ENCODE measurements at places on chromosomes 7 and 10.

DNA sequence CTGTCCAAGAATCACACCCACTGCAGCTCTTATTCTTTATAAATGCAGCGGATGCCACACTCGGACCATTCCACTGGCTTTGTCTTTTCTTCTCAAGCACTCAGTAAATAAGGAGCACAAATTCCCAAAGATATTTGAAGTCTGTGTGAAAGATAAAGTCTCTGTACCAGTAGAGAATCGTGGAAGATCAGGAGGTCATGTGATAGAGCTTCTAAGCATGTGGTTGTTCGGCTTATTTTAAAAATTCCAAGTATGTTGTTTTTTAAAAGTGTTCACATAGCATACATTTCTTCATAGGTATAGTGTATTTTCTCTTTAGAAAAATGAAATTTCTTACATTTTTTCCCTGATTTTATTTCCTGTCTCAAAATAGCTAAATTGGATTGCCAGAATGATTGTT lies 75.8 kb downstream of the NOC3L start:
- DNase-seq = no peak

DNA sequence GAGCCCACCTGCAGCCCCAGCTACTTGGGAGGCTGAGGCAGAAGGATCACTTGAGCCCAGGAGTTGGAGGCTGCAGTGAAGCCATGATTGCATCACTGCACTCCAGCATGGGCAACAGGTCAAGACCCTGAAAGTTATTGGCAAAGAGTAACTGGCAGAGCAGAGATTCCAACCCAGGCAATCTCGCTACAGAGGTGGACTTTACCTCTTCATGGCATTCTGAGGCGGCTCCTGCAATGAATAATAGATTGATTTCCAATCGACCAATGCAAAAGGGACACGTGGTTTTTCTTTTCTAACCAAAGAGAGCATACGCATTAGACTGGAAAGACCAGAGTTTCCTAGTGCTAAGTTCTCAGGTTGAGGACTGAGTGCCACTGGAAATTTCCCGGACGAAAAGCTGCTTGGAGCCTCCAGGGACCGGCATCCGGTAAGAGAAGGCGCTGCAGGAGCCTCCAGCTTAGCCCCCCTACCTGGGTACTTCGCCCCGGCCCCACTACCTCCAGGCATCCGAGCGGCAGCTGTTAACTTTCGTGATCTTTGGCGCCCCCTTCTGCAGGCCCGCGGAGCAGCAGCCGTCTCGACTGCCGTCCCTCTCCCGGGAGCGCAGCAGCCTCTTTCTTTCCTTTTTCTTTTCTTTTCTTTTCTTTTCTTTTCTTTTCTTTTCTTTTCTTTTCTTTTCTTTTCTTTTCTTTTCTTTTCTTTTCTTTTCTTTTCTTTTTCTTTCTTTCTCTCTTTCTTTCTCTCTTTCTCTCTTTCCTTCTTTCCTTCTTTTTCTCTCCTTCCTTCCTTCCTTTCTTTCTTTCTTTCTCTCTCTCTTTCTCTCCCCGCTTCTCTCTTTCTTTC lies 4.1 kb downstream of the MBLAC1 start:
- DNase-seq = peak; percentile 75

DNA sequence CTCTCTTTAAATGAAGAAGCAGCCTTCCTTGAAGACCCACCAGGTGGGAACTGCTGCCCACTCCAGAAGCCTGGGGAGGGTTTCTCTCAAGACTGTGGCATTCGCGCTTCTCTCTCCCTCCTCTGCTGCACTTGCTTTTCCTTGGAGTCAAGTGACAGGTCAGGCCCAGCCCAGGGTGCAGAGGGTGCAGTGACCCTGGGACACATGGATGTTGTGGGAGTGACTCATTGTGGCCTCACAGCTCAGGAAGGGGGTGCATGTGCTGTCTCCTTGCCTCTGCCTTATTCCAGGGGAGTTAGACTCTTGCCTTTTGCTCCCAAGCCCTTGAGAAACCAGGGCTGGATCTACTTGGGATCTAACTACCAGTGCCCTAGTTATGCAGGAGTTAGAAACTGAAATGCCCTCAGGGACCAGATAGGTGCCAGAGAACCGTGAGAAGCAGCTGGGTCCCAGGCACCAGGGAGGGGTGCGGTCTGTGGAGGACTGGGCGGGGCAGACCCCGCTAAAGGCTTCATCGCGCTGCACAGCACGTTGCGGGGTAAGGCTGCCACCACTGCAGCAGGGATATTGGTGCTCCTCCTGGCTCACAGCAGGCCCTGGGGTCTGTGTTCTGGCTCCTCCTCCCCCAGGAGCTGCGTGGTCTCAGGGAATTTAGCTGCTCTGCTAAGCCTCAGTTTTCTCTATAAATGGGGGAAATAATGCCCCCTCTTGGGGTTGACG lies 11.4 kb downstream of the FAM241B start:
- no peak for DNase-seq

DNA sequence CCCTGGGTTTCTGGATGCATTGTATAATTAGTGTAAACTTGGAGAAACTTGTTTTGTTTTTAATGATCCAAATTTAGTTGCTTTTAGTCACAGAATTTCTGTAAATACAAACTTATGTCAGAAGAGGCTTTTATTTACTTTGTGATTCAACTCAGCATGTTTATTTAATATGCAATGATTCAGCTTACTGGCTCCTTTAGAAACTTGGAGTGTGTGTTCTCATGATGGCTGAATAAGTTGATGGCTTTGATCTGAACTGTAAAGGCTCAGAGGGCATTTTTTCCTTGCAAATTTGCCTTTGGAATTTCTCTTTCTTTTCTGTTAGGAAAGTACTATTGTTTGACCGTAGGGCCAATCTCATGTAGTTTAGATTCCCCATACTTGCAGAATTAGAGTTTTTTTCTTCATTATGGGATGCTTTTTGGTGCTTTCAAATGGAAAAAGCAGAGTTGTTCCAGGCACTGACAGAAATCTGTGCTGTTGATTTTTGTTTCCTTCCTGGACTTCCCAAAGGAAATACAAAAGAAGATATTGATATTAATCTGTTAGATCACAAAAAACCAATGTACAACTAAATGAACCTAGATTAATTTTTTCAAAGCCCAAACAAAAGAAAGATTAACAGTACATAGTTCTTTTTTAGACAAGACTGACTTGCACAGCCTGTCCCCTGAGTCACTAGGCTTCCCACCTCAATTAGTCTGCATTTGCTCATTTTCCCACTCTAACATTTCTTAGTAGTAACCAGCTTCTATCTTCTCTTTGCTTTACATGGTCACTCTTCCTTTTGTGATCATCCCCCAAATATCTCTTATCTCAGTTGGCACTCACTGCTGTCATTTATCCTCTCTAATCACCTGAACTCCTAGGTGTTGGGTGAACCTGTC lies 96.8 kb upstream of the AGR3 start:
- no peak for DNase-seq

GRCh38 chr7:98278936-98279335 lies 2.5 kb upstream of the BRI3 start:
- no peak for DNase-seq

DNA sequence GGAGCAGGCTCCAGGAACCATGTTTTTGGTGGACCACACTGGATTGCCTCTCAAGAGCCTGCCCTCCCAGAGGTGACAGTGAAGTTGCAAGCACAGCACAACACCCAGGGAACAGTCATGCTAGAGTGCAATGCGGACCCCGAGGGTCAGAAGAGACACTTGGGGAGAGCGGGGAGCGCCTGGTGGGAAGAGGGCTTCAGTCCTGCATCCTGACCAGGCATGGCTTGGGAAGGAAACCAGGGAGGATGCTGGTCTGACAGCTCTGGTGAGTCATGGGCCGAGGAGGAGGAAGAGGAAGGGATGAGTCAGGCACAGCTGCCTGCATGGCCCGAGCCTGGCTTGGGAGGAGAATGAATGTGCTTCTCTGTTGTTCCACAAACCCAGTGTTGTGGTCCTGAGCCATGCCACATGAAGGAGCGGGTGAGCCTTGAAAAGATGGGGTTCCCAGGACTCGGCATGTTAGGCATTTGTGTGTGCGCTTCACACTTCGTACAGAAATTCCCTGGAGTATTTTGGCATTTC lies 29.5 kb upstream of the ANKRD2 start:
- DNase-seq = peak; percentile 90

DNA sequence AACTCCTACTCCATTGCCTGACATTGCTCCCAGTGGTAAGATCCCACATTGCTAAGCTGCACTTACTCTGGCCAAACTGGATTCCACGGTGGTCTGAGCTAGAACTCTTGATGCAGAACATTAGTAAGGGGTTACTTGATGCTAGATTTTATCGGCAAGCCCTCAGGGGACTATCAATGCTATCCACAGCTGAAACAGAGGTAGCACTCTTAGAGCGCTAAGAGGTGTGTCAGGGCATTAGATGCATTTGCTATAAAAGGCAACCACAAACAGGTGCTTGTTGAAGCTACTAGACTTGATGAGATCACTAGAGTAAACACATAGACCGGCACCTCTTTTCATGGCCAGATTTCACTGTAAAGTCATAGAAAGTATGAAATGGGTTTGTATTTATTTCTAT lies 116.3 kb downstream of the MDFIC start:
- DNase-seq = no peak

DNA sequence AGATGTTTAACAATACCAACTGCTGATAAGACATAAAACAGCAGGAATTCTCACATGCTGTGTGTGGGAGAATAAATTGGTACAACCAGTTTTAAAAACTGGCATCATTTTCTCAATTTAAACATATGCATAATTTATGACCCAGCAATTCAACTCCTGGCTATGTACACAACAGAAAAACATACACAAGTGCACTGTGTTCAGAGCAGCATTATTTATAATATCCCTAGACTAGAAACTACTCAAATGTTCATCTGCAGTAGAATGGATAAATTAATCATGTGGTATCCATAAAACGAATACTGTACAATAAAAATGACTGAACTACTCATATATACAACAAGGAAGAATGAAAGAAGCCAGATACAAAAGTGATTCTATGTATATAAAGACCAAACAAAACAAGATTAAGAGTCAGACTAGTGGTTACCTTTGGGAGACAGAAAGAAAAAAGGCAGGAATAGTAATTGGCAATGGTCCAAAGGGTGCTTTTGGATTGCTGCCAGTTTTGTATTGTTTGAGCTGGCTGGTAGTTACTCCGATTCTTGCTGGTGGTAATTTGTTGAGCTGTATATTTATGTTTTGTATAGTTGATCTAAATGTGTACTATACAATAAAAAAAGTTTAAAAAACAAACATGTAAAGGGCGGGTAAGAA lies 306.0 kb downstream of the TFEC start:
- no peak for DNase-seq

DNA sequence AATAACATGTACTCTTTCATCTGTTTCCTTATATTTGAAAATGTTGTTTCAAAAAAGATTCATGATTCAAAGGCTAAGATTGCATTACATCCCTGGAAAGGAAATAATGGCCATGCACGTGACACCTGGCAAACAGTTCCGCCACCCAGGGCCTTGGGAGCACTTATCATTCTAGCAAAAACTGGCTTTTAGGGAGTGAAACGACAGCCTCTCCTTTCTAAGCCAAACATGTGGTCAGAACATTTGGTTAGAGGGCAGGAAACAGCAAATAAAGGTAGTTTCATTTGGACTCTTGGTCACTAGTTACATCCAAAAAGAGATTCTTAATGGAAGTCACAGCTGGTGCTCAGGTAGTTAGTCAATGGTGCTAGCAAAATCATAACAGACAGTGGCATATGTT lies 83.5 kb downstream of the FAS start:
- no peak for DNase-seq

DNA sequence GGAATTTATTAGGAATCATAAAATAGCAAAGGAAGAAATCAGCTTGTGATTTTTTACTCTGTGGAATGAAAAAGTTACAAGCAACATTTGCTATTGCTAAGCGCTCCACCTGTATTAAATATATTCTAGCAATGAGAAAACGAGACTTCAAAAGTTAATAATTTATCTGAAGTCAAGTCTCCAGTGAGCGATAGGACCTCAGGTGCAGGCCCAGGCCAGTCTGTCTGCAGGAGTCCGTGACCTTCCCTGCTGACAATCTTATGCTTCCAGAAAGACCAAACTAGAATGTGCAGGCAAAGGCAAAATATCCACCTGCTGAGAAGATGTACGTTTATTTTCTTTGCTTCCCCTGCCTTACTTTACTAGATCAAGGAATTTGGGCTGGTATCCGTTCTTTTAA lies 22.7 kb downstream of the MRC1 start:
- no peak for DNase-seq

DNA sequence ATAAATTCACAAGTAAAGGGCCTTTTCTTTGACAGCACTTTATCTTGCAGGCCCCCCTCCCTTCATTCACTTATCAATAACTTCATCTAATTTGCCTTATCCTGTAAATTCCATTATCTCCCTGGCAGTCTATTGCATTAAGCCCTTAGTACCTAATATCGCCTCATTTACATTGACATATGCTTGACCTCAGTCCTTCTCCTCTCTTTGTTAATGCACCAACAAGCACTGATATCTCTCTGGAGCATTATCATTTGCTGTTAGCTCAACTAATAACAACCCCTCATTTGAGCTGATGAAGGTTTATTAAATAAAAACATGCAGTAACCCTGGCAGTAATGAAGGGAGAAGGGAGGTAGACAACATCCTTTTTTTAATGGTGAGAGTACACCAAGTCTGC lies 46.8 kb downstream of the EXOC4 start:
- DNase-seq = no peak

GRCh38 chr10:110798340-110798739 lies 73.4 kb upstream of the PDCD4 start:
- no peak for DNase-seq

DNA sequence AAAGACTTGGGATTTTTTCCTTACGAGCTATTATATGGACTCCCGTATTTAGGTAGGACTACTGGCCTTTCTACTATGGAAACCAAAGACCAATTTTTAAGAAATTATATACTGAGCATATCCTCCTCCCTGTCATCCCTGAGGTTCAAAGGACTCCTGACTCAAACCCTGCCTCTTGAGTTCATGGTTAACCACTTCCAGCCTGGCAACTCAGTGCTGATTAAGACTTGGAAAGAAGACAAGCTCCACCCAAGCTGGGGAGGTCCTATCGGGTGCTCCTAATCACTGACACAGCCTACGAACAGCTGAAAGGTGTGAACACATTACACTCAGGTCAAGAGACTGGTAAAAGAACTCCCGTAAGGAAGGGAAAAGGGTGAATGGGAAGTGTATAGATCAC lies 66.8 kb downstream of the LYZL2 start:
- no peak for DNase-seq

- DNase-seq = no peak
Observed at GRCh38 chr10:48495282-48496045, 109.4 kb downstream of the ARHGAP22 start.

- DNase-seq = no peak
Observed at GRCh38 chr7:13188236-13188805, 500.9 kb downstream of the ARL4A start.

DNA sequence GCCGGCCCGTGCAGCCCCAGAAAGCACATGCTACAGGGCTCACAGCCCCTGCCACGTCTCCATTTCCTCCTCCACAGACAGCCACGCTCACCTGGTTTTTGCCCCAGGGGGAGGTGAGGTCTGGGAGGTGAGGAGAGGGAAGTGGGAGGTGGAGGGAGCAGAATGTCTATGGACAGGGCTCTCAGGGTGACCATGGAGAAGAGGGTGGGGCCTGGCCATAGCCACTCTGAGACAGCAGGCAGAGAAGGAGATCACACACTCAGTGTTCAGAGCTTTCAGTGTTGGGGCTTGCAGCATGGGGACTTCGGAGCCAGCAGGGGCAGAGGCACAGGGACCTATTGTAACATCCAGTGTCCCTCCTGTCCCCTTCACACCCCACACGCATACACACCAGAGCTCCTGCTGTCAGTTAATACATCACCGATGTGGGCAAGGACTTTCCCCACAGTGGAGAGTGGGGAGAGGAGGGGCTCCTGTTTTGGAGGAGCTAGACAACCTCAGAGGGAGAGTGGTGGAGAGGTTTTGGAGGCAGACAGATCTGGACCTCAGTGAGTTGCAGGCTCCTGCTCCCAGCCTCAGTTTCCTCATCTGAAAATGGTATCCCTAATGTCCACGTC lies 14.4 kb downstream of the WDFY4 start:
- DNase-seq = no peak

GRCh38 chr10:114724716-114725106 lies 66.6 kb upstream of the ABLIM1 start:
- no peak for DNase-seq

Measured in COLO829 (cell line).